ENCODE measurements at places on chromosomes 2 and 18. TPM values are rescaled to one million over a fixed set of nuclear protein-coding genes. Genes with fewer than 3 reads are reported as not detected.

The ESPNL gene
- not detected for polyA plus RNA-seq

The NOSTRIN gene
- not detected for polyA plus RNA-seq

The RGPD4 gene
- polyA plus RNA-seq = not detected

The CEP68 gene
- polyA plus RNA-seq = 2.5 TPM

The CXCR1 gene
- 2.4 TPM for polyA plus RNA-seq

The CYP27C1 gene
- polyA plus RNA-seq = not detected

The DSG3 gene
- not detected for polyA plus RNA-seq

The DPP4 gene
- not detected for polyA plus RNA-seq

The ADD2 gene
- 0.26 TPM for polyA plus RNA-seq

The FHL2 gene
- not detected for polyA plus RNA-seq
